Stimulated activated effector memory CD8-positive, alpha-beta T cell treated with anti-CD3 and anti-CD28 coated beads, Interleukin-12 subunit alpha, Interleukin-12 subunit beta, amount 100 ng/mL, for 72 hours (primary cell): ENCODE measurements at places on chromosomes 5 and 9.

DNA sequence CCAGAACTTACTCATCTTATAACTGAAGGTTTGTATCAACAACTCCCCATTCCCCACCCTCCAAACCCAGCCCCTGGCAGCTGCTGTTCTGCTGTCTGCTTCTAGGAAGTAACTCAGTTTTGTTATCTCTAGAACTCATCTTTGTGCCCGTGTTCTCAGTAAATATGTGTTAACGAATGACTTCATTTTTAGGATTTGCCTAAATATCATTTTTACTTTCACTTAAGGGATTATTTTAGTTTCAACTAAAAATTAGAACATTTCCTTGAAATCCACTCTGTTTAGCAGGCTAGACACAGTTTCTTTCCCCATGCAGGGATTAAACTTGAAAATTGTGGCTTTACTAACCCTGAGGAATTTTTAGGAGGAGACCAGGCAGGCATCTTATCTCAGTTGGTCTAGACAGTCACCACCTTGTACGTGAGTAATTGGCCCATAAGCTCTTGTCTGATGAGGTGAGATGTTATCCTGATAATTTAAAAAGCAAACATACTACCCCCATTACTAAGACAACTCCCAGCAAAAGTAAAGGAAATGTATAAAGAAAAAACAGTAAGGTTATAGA is 68.2 kb upstream of the TNFAIP8 start:
- DNase-seq: no peak

DNA sequence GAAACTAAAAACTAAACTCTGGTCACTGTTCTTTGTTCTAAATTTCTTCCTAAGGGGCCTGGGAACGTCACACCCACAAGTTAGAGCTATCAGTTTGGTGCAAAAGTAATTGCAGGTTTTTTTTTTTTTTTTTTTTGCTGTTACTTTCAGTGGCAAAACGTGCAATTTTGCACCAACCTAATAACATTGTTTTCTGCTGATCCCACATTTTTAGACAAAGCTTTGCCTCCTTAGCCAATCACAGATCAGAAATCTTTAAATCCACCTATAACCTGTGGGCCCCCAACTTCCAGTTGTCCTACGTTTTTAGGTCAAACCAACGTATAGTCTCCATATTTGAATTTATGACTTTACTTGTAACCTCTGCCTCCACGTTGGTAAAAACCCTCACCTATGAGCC is 11.1 kb upstream of the MED10 start:
- no peak for DNase-seq

DNA sequence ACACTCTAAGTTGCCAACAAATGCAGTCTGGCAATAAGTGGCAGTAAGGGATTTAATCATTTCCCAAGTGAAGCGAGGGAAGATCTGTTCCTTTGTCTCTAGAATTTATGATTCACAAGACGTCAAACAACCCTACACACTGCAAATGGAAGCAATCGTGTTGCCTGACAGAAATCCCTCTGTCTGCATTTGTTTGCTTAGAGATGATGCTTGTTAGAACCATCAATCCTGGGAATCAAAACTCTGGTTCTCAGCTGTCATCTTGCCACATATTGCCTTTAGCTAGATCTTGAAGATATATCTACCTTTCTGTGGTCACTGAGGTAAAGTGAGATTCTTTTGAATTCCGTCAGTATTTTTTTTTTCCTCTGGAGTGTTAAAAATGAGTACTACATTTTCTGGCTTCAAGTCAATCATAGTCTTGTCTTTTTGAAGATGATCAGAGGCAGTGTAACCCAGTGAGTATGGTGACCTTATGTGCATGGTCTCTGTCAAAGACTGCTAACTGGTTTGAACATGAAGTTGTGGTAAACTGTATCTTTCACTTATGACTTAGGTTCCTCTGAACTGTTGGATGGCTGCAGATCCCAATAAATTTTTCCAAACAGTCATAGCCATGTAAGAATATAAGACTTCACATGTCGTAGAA is 106.4 kb upstream of the STARD4 start:
- no peak for DNase-seq

- DNase-seq: no peak
Observed at GRCh38 chr5:169756071-169756765, 119.1 kb downstream of the DOCK2 start.

- no peak for DNase-seq
Observed at GRCh38 chr9:4059437-4059836, 240.4 kb downstream of the GLIS3 start.

DNA sequence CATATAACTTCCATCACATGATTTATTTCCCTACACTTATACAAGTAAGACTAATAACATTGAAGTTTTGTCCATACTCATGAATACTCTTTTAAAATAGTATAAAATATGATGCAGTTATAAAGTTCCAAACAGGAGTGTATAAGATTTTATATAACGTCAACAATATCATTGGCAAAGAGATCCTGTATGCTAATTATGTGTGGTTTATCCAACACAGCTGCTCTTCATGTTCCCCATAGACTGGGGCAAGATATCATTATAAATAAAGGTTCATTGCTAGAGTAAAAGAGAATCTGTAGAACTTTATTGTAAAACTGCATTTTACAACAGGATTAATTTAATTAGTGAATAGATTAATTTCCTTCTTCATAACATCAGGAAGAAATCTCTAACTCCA is 16.9 kb downstream of the CDH9 start:
- DNase-seq: no peak

DNA sequence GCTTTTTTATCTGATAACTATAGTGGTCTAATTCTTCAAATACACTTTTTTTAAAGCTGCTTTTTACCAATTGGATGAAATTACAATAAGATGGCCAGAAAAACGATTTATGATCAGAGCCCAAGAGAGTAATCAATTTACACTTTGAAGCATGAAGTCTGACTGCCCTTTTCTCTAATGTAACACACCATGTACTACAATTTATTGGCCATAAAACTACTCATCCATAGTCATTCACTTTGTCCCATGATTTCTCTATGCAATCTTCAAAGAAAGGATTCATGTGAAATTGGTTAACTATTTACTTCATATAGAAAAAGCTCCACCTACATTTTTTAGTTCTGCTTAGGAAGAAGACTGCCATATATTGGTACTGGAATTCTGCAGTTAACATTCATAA is 73.6 kb upstream of the CAST start:
- no peak for DNase-seq

- DNase-seq: no peak
Observed at GRCh38 chr5:120052916-120053828, 410.9 kb upstream of the PRR16 start.

DNA sequence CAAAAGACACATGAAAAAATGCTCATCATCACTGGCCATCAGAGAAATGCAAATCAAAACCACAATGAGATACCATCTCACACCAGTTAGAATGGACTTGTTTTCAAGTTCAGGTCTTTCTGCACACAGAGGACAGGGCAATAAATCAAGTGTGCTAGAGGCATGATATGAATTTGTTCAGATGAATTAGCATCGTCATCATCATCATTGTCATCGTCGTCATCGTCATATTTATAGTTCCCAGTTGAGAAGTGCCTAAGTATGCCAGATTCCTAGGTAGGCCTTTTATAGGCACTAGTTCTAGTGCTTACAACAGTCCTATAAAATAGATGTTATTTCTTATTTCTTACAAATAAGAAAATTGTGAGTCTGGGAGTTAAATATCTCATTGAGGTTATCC is 34.7 kb upstream of the RASEF start:
- DNase-seq: no peak

DNA sequence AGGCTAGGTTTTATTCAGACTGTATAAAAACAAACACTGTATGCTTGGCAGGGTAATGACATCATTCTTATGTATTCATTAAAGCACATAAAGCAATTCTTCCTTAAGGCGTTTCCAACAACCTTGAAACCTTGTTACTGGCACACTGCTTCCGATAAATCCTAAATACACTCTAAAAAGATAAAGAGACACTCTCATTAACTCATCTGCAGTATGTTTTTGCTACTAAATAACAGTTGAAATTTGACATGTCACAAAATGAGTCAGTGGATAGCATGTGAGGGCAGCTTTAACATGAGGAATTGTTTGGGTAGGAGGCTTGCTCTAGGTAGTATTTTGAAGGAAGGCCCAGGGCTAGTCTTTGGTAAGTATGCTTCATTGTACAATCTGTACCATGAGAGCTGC is 13.7 kb downstream of the YIPF5 start:
- no peak for DNase-seq
